ENCODE measurements at places on chromosomes 5 and 9.

- DNase-seq: no peak
These were observed 12.9 kb downstream of the HAVCR1 start for GRCh38 chr5:157046041-157046440.

DNA sequence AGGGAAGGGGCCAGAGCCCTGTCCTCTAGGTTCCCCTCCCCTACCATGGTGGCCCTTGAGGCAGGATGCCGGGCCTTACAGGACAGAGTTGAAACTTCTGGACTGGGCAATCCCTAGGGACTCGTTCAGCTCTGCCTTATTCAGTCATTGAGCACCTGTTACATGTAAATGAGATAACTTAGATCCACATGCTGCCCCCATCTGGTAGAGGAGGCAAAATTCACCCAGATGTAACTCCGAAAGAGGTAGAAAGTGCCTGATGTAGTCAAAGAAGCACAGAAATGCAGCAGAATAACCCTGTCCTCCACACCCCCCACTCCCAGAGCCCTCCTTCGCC, 1.5 kb downstream of the GGTA1 start:
- DNase-seq: peak; percentile 91

DNA sequence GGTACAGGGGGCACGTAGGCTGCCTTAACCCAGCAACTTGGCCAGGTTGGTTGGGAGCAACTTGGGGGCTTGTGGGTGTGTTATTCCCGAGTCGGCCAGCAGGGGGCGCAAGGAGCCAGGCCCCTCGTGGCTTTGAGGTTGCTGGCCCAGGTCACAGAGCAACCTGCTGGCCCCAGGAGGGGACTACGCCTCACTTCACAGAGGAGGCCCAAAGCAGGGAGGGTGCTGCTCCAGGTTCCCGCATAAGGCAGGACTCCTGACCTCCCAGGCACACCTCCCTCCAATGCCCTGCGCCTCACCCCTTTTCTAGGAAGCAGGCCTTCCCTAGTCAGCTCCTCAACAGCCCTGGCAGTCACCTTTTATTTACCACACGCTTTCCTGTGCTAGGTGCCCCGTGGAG, 18.1 kb downstream of the KYAT1 start:
- DNase-seq: peak; percentile 85

- DNase-seq: no peak
These were observed 24.4 kb downstream of the SHC3 start for GRCh38 chr9:89154218-89154617.

GRCh38 chr5:100840789-100841188, 62.3 kb downstream of the ST8SIA4 start:
- DNase-seq: no peak

GRCh38 chr5:172600571-172600970, 40.5 kb upstream of the NEURL1B start:
- no peak for DNase-seq

DNA sequence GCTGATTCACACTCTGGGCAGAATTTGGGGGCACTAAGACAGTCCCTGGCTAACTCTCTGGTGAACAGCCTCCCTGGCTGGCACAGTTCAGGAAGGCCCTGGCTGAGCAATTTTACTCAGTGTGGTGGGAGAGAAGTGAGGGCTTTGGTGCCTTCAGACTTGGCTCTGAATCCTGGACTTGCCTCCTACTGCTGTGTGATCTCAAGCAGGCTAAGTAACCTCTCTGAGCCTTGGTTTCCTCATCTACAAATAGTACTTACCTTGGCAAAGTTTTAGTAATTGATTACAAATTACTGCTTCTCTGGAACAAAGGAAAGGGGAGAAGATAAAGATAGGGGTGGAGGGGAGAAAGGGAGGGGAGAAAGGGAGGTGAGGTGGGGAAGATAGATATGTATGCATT, 153.8 kb downstream of the DROSHA start:
- no peak for DNase-seq

GRCh38 chr5:40402007-40402364, 277.7 kb upstream of the PTGER4 start:
- DNase-seq: peak; percentile 62

GRCh38 chr5:8396246-8396645, 527.3 kb downstream of the MTRR start:
- DNase-seq: no peak

DNA sequence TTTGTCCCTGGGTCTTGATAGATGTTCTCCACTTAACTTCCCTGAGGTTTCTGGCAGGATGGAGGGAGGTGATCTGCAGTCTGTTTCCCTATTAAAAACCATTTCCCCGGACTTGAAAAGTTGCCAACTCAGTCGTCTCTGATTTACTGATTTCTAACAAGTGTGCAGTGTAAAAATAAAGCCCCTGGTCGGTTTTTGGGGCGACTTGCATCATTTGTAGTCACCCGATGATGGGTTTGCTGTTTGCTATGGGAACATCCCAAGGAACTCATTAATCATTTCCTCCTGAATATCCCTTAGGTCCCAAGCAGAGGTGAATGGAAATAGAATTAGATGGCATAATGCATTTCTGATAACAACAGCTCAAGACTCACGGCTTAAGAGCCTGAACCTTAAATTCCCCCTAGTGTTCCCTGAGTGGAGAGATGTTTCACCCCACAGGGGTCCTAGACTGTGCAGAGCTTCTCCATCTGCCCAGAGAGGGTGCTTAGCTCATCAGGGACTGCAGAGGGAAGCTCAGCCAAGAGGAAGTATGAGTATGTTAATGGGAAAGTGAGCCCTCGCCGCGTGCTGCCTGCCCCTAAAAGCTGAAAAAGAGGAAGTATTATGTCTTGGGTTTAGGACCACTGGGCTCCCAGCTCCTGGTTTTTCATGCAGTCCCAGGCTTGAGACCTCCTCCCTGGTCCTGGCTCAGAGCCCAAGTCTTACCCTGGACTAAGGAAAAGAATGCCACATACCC, 115.1 kb upstream of the DAP start:
- no peak for DNase-seq

- peak; percentile 57 for DNase-seq
These were observed 9.3 kb downstream of the TMEM245 start for GRCh38 chr9:109110329-109111021.

GRCh38 chr5:40507095-40507494, 172.6 kb upstream of the PTGER4 start:
- peak; percentile 6 for DNase-seq

DNA sequence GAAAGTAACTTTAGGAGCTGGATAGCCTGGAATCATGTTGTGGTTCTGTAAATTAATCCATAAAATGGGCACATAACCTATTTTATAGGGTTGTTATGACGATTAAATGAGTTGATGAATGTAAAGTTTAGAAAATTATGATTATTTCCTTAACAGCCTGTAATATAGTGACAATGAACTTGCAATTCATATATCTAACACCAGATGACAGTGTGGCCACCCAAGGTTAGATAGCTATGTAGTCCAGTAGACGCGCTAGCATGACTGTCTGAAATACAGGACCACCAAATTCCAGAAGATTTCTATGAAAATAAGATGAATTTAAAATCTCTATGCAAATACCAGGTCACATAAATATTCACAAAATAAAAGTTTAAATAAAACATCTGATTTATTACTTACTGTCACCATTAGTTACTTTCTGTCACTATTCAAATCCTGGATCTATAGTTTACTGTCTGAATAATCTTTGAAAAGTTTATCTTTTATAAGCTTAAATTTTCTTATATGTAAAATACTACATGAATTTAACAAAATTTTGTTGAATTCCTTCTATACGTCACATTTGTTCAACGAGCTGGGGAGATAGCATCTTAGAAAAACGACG, 26.1 kb upstream of the MACIR start:
- DNase-seq: peak; percentile 33

- no peak for DNase-seq
These were observed 157.9 kb downstream of the ZDHHC21 start for GRCh38 chr9:14535161-14535955.

GRCh38 chr9:130780865-130781504, 54.1 kb upstream of the ABL1 start:
- no peak for DNase-seq

GRCh38 chr5:59648949-59649921, 244.3 kb downstream of the PDE4D start:
- DNase-seq: no peak

- DNase-seq: no peak
These were observed 62.2 kb downstream of the EPB41L4B start for GRCh38 chr9:109258481-109259302.

DNA sequence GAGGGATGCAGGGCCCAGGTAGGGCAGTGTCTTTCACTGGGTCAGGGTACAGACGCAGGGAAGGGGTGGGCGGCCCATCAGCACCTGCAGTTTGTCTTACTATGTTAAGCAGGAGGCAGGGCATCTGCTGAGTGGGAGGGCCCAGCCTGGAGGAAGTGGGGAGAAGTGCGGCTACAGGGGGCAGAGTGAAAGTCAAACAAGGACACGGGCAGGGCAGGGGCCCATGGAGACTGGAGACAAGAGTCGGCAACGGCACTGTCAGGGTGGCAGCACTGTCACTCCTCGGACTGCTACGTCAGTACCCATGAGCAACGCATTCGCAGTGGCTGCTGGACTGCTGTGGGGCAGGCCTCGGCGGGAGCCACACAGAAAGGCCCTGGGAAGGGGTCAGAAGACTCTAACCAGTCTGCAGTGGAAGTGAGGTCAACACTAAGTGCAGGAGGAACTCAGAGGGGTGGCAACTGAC, 19.7 kb downstream of the CAMSAP1 start:
- DNase-seq: no peak

GRCh38 chr5:178627259-178627598, 379 bp upstream of the CLK4 start:
- no peak for DNase-seq

- DNase-seq: no peak
These were observed 33.3 kb upstream of the FOXE1 start for GRCh38 chr9:97819735-97820134.

DNA sequence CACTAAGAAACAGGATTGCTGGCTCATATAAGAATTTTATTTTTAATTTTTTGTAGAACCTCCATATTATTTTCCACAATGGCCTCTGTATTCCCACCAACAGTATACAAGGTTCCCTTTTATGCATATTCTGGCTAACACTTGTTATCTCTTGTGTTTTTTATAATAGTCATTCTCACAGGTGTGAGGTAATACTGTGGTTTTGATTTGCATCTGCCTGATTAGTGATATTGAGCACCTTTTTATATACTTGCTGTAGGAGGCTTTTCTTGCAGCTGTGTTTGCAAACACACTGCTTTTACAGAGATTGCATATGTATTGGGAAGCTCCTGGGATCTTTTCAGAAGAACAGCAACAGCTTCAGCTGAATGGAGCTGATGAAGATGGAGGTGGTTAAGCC, 164.8 kb downstream of the DEPDC1B start:
- no peak for DNase-seq

DNA sequence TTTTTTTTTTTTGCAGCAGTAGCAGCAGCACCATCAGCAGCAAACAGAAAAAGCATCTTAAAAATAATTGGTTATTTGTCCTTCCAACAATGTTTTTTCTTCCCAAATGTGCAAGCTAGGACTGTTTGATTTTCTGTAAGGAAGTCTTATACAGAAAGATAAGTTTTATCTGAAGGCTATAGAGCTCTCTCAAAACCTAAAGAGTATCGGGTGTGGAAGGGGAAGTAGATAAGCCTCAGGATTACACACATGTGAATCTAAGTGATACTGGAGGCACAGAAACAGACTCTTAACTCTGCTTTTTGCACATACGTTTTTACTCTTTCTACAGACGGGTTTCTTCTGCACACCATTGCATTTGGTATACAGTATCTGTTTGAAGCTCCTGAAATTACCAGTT, 184.4 kb upstream of the FTMT start:
- no peak for DNase-seq

- DNase-seq: no peak
These were observed 114.4 kb downstream of the TENT4A start for GRCh38 chr5:6827526-6828219.

- no peak for DNase-seq
These were observed 734 bp downstream of the SKP1 start for GRCh38 chr5:134175921-134176510.

GRCh38 chr5:84382363-84383295, 2.1 kb downstream of the EDIL3 start:
- peak; percentile 52 for DNase-seq

DNA sequence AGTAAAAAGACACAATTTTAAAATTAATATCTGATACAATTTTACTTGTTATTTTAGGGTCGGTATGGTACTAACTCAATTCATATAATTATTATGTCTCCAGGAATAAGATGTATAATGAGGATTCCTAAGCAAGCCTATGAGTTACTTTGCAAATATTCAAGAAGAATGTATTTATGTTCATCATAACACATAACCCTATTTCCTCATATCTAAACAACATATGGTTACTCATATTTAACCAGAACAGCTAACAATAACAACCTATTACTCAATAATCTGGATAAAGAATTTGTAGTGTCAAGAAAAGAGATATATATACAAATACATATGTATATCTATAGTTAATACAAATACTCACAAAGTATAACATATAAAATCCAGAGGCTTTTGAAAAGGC, 285.9 kb downstream of the ARL15 start:
- DNase-seq: peak; percentile 42

GRCh38 chr5:149654231-149654630, 72.9 kb downstream of the ARHGEF37 start:
- DNase-seq: no peak

GRCh38 chr5:78926252-78926651, 58.9 kb downstream of the ARSB start:
- DNase-seq: no peak

DNA sequence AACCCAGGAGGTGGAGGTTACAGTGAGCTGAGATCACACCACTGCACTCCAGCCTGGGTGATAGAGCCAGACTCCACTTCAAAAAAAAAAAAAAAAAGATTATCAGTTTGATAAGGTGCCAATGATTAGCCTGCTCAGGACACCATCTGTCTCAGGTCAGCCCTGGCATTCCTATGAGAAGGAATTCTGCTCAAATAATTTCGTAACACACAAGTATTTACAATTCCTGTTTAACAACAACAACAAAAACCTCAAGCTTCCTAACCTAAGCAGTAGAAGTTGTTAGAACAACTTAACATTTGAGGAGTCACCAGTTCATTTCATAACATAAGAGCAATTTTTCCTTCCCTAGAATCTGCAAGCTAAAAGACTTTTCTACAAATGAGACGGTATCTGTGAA, 85.0 kb downstream of the LHFPL2 start:
- DNase-seq: no peak

- DNase-seq: no peak
These were observed 153.0 kb downstream of the CSNK1G3 start for GRCh38 chr5:123664961-123665360.

GRCh38 chr9:34572092-34572491, 17.4 kb downstream of the CNTFR start:
- DNase-seq: no peak

GRCh38 chr9:129930743-129931142, 95.5 kb downstream of the USP20 start:
- no peak for DNase-seq

DNA sequence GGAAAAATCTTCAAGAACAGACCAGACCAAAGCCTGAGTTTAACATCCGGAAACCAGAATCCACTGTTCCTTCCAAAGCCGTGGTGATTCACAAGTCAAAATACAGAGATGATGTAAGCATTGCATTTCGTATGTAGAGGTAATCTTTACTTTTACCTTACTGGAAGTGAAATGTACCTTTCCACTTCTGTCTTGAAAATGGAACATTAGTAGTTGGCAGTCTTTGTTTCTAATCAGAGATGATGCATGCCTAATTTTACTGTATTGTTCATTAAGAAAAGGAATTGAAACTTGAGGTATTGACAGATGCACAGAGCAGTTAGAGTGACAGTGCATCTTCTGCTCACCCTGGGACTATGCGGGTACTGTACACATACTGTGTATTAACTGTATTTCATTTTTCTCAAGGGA, 34.6 kb downstream of the HABP4 start:
- DNase-seq: no peak

Measured in RWPE1 (cell line).